ENCODE measurements at places on chromosomes 2 and 18.

DNA sequence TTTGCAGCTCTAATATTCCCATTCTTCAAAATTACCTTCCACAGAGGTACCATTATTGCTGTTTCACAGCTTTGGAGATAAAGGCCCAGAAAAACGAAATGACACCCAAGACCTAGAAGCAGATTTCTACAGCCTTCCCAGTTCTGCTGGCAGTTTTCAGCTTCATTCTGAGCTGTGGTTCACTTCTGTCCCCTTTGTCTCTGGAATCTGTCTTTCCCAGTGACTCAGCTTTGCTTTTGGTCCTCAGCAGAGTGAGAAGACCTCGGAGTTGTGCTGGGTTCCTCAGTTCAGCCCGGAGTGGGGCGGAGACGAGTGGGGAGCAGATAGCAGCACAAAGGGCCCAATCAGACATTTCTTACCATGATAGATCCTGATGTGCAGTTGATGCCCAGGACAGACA, 180.7 kb upstream of the CXCR4 start:
- no peak for DNase-seq

- peak; percentile 49 for DNase-seq
These were observed at the start of gene LPIN1 for GRCh38 chr2:11746376-11746806. TSS of gene LPIN1 (plus strand) at chr2:11746632. CDS start at chr2:11765542, 18,910 bp downstream.

GRCh38 chr2:23532391-23533337, 147.7 kb downstream of the KLHL29 start:
- DNase-seq: no peak

- no peak for DNase-seq
These were observed 16.9 kb upstream of the ZCCHC2 start for GRCh38 chr18:62505669-62506494.
